DND-41 (cell line): ENCODE measurements at places on chromosomes 12 and 14.
A peak's percentile ranks its signal among the peaks of the same experiment; 100 is the strongest.

DNA sequence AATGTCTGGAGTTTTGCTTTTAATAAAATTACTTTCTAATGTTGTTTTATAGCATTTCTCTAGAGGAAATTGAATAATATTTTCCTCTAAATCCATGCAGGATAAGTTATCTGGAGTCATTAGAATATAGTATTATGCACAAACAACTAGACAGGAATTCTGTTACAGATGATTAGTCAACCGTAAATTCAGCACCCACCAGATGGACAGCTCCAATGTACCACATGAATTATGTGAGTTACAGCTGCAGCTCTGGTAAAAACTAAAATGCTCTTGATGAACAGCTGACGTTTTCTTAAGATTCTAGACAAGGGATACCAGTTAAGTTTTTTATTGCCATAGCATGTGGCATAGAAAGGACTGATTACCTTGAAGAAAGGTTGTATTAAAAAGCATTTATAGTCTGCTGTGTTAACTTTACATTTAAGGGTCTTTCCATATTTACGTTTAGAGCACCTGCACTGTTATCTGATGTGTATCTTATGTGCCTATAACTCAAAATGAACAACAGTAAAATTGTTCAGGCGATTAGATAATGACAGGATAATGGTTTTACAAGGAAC lies 321.4 kb upstream of the LRFN5 start:
- DNase-seq, result peak; percentile 41

GRCh38 chr14:75926431-75927115 lies 55.2 kb downstream of the TGFB3 start:
- DNase-seq, result no peak

DNA sequence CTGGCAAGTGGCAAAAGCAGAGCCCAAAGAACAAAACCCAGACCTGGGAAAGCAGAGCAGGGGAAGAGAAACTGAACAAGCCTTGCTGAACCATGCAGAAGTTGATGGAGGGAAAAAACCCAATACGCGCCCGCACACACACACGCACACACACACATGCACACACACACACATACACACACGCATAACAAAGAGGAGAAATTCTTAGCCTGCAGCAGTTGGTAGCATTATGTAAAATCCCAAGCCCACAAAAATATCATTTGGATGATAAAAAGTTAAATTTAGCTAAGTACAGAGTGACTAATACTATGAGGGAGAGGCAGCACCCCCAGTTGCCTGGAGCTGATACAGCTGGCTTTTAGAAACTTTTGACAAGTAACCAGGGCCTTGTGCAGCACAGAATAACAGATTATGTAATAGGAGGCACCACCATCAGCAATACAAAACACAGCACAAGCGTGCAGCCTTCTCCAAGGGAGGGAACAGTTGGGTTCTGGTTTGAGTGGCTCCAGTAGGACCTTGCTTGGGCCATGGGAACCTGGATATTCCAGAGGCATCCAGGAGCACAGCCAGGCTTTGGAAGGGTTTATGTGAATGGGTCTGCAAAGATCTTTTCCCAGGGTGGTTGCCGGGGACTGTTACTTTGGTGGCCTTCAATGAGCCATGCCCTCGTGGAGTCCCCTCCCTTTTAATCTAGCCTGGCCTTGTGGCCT lies 35.3 kb downstream of the PITPNM2 start:
- DNase-seq, result no peak

- no peak for DNase-seq
These were observed 89.8 kb downstream of the SLC15A5 start for GRCh38 chr12:16187660-16188059.

GRCh38 chr12:16726879-16727278 lies 120.9 kb upstream of the LMO3 start:
- DNase-seq, result no peak

GRCh38 chr14:99441918-99442317 lies 38.7 kb downstream of the SETD3 start:
- DNase-seq, result no peak

- DNase-seq, result no peak
These were observed 22.4 kb upstream of the KRT83 start for GRCh38 chr12:52343550-52343949.

GRCh38 chr12:92596383-92596782 lies 106.4 kb upstream of the PLEKHG7 start:
- DNase-seq, result no peak

- DNase-seq, result no peak
These were observed 57.0 kb downstream of the NCOR2 start for GRCh38 chr12:124510301-124510970.

DNA sequence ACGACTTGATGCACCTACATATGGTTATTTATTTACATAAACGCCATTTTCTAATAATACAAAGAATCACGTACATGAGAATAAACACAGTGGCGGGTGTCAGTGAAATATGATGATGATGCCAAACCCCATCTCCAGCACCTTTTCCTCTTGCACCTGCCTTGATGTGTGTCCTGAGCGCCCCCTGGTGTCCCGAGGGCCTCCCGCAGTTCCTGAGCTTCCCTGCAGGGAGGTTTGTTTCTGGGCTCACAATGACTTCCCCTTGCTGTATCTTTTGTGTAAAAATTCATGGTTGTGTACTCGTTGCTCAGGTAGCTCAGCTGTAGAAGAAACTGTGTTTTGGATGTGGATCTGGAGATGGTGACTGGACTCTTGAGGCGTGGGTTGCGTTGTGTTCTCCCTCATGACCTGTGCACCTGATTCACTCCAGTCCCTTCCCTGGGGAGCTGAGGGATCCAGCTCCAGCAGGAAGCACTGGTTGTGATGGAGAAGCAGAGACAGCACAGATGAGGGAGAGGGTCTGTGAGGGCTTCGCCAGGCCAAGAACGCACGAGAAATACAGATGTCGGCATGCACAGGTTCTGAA lies 1037.8 kb downstream of the TMEM121 start:
- peak; percentile 86 for DNase-seq

DNA sequence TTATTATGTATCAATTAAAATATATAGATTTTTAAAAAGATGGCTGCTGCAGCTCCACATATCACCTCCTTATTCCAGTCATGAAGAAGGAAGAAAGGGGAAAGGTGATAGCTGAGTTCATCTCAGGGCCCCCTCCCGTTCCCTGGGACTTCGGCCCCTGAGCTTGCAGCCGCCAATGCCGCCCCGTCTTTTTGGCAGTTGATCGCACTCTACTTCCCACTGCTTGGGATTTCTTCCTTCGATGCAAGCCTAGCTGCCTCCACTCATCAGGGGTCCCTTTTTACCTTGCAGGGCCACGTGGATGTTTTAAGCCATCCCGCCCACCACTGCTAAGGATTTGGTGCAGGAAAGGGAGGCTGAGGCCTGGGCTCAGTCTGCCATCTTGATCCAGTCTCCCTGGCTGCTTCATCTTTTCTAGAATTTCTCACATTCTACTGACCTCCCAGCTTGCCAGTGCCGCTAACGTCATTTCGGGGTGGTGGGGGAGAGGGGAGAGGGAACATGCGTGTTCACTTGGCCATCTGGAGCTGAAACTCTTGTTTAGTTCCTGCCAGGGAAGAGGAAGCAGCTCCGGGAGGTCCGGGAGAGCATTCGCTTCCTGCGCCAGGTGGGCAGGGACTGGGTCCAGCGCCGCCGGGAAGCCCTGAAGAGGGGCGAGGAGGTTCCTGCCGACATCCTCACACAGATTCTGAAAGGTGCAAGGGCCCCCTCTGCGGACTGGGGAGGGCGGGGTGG lies 31.3 kb downstream of the CYP46A1 start:
- no peak for DNase-seq

DNA sequence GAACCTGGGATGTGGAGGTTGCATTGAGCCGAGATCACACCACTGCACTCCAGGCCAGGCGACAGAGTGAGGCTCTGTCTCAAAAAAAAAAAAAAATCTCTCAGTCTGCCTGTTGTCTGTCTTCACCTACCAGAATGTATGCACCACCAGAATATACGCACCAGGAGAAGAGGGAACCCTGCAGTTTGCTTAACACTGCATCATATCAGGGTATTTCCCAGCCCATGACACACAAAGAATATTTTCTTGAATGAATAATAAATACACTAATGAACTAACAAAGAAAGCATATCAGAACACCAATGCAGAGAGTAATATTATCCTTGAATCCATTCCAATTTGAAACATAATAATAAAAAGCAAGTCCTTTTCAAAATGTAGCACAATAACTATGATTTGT lies 44.2 kb upstream of the FOXN3 start:
- DNase-seq, result no peak

GRCh38 chr14:103753774-103754173 lies 38.2 kb downstream of the ZFYVE21 start:
- DNase-seq, result no peak

GRCh38 chr12:53820514-53821306 lies 68.9 kb upstream of the CISTR start:
- no peak for DNase-seq

GRCh38 chr14:68308726-68309520 lies 483.9 kb downstream of the ZFP36L1 start:
- DNase-seq, result no peak

DNA sequence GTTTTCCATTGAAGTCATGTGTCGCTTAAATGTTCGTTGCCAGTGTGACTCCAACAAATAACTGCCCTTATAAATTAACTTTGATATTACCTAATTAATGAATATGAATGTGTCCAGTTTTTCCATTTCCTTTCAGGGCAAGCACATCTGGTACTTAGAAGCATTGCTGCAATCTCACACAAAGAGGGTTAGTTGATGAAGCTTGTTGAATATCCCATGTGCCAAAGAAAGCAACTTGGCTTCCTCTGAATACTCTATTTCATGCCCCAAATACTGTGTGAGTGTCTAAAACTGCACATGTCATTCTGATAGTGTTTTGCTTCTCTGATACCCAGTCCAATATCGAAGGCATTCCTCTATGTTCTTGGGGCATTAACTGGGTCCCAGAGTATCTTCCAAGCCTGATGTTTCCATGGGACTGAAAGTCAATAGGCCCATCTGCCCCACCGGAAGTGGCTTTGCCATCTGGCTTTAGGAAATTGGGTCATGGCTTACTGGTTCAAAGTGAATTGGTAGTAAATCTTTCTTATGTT lies 75.8 kb upstream of the CNTN1 start:
- no peak for DNase-seq

DNA sequence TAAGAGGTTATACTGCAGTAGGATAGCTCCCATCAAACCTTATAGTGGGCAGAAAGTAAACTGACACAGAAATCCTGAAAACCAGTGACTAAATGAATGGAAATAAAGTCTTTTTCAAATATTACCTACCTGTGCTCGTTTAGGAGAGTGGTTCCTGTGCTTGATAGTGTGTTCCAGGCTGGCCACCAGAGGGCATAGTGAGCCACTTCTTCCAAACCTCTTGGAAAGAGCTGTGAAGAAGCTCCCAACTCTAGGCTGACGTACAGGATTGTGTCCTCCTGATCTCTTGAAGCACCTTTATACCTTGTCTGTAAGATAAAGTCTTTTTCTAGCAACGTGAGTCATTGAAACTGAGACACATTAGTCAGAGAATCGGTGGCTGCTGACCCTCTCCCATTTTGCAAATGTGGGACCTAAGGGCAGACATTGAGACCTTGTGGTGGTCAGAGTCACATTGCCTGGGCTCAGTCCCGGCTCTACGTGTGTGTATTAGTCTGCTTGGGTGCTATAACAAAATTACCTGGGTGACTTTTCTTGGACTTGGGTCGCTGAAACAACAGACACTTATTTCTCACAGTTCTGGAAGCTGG lies 17.6 kb downstream of the TDP1 start:
- DNase-seq, result peak; percentile 67

- DNase-seq, result no peak
These were observed 15.1 kb upstream of the AMN start for GRCh38 chr14:102907303-102907844.

DNA sequence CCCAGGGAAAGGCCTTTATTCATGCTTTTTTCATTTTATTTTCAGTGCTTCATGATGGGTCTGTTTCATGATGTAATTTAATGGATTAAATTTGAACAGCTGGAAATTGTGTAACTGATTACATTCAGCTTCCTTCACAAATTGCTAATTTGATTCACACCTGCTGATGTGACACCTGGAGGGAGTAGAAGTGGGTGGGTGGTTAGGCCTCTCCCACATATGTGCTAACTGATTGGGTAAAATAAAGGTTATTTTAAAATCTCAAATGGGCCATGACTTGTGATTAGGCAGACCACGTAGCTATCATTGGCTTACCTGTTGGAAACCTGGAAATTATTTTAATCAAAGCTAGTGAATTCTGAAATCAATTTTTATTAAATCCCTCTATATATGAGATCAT lies 142.1 kb downstream of the GXYLT1 start:
- DNase-seq, result no peak

- no peak for DNase-seq
These were observed 96.9 kb downstream of the STXBP6 start for GRCh38 chr14:24952851-24953666.

GRCh38 chr14:99757331-99758070 lies 35.7 kb upstream of the EML1 start:
- DNase-seq, result no peak

GRCh38 chr14:43795600-43796228 lies 711.4 kb downstream of the FSCB start:
- no peak for DNase-seq

DNA sequence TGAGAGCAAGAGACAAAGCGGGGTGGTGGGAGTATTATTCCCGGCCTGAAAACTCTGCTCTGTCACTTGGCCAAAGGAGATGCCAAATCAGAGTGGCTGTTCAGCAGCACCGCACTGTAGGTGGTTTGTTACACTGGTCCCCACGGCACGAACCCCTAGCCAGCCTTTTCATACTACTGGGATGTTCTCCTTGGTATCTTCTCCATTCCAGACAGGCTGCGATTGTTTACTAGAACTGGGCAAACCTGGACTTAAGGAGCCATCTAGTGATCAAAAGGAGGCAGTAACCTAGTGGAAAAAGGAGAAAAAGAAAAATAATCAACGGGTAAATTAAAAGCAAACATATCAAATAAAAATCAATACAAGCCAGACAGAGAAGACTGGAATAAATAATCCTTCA lies 58.9 kb upstream of the TMTC2 start:
- DNase-seq, result no peak

- DNase-seq, result peak; percentile 40
These were observed 552 bp downstream of the TAPBPL start for GRCh38 chr12:6452245-6452943.

GRCh38 chr14:32414808-32415255 lies 85.7 kb downstream of the AKAP6 start:
- DNase-seq, result no peak

- no peak for DNase-seq
These were observed 111.9 kb upstream of the ARHGAP5 start for GRCh38 chr14:31965071-31965734.

GRCh38 chr12:101891462-101891971 lies 14.1 kb downstream of the DRAM1 start:
- no peak for DNase-seq

DNA sequence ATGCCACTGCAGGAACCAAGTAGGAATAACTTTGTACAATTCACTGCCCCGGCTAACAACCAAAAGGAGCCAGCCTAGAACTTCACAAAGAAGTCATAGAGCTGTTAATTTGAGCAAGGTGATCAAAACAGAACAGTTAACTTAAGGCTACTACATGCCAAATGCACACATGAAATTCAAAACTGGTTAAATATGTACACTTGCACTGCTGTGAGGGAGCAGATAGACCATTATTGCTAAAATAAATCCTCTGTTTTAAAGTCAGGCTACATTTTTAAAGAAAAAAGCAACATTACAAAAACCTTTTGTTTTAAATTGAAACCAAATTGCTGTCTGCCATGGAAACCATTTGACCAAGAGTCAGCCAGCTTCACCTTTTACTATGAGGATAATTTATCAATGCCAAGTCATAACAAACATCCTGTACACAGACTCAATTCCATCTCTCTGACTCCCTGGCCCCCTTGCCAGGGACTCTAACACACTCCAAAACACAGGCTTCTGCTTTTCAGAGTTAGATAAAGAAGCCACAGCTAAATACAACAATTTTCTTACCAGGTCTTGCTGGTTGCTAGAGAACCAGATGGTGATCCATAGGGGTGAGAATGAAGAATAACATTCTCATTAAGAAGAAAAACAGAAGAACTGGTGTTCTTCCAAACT lies 84.0 kb downstream of the LRP6 start:
- DNase-seq, result no peak
